ENCODE measurements at places on chromosomes 5 and 9.

DNA sequence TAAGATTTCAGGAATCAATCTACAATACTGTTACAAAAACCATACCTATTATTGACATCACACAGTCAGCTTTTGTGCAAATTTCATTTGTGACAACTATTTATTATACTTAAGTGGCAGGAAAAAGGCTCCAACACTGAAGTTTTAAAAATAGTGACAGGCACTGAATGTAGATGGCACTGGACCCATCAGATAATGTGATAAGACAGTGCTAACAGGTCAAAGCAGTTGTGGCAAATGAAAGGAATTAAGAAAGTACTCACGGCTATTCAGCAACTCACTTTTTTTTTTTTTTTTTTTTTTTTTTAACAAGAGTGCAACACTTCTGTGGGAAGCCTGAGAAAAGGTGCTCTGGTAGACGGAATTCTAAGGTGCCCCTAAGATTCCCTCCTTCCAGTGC is 115.0 kb upstream of the MEF2C start:
- no peak for DNase-seq

- no peak for DNase-seq
These were observed 61.6 kb upstream of the C9orf72 start for GRCh38 chr9:27634879-27635278.

DNA sequence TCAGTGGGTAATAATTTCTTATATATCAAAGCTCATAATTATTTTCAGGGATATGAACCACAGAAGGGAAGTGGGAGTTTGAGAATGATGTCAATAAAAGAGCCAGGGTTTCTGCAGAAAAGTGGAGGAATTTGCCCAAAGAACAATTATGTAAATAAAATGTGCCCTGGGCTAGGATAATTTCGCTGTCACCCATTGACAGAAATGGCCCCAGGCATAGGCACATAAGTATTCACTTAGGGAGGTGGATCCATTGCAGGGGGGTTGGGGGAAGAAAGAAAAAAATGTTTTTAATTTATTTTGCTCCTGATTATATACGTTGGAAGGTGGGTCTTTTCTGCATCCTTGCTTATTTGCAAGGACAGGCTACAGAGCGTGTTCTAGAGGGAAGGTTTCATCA is 135.1 kb upstream of the IRX2 start:
- no peak for DNase-seq

DNA sequence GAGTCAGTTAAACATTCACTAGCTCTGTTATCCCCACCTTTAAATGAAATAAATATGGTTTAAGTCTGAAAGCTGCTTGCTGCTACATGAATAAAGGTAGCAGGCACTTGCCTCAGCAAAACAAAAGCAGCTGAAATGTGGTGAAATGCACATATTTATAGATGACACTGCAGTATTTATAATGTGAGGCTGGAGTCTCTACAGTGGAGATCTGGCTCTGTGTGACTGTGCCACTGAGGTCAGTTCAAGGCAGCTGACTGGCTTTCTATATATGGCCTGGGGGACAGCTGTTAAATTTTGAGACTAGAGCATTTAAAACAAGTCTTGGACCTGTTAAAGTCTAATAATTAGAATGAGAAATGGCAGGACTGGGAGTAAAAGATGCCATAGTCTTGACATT is 859.6 kb upstream of the SEMA6A start:
- DNase-seq, result no peak

DNA sequence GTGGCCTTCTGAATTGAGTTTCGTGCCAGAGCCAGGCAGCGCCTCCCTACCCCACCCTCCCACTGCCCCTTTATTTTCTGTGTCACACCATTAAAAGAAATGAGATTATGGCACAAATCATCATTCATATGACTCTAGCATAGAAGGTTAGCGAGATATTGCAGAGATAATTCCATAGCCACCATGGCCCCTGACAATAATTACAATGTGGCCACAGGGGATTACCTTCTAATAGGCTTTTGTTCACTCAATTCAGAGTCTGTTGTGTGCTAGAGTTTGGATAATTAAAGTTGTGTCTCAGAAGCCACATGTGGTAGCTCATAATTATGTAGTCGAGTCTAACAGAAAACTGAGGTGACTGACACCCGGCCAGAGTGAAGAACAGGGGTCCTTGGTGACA is 428.1 kb downstream of the ARHGEF28 start:
- DNase-seq, result no peak

DNA sequence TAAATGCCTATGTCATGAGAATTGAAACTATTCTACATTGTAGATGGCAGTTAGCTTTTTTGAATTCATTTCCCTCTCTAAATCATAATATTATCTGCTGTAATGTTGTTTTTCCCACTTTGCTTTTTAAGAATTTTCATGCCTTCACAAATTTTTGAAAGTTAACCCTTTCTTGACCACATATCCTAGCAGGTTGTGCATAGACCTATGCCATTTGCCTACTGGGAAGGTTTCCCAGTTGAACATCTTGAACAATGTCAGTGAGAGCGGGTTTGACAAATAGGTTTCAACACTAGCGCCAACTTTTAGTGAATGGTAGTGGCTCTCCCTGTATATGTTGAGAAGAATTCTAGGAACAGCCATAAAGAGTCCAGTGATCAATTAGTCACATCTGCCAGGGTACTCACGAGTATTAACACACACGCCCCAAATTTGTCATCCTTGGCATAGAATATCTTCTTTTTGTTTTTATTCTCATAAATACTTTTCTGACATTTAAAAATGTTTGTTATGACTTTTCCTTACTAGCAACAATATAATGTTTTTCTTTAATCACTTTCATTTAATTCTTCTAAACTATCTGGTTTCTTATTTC is 307.6 kb downstream of the PJA2 start:
- no peak for DNase-seq

- no peak for DNase-seq
These were observed 28.3 kb upstream of the NIPAL4 start for GRCh38 chr5:157431544-157432200.

DNA sequence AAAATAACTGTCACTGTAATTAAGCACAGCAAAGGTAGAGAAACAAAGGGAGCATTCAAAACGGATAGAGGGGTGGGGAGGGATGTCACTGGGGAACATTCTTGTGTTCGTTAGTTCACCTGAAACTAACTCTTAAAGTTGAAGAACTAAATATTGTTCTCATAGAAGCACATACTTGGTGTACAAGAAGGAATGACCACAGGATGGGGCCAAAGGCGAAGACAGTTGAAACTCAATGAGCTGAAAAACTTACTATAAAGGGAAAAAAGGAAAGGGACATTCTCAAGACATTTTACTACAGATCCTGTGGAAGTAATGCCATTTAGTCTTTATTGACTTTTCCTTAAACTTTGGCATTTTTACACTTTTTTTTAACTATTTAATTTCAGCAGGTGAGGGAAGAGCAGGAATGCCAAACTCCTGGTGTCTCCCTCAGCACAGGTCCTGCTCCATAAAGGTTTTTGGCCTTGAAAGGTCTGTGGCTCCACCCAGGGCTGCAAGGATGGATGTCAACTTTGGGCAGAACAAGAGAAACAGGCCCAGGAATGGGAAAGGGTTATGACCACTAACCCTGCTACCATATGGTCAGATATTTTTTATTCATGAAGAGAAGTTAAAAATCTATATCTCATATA is 197.6 kb upstream of the RASA1 start:
- DNase-seq, result peak; percentile 55

GRCh38 chr9:111744363-111744762 is 50.4 kb downstream of the SHOC1 start:
- no peak for DNase-seq

DNA sequence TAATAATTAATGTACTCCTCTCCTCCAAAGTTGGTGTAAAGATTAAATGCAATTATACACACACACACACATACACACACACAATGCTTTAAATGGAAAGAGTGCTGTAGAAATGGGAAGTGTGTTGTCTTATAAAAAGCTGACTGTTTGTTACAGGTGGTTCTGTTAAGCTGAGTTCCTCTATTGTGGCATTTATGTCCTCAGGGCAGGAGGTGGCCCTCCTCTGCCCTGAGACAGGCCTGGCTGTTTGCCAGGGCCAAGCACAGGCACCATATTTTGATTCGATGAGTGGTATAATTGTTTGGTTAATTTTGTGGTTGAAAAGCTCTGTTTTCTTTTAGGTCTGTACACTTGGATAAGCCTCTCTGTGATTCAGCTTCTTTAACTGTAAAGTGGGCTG is 573.9 kb downstream of the KIF4B start:
- DNase-seq, result no peak

- DNase-seq, result peak; percentile 46
These were observed 53.5 kb upstream of the COL15A1 start for GRCh38 chr9:98890256-98890655.

GRCh38 chr9:88997646-88998045 is 6.4 kb downstream of the S1PR3 start:
- DNase-seq, result no peak

- DNase-seq, result no peak
These were observed 509.3 kb downstream of the KDM4C start for GRCh38 chr9:7266911-7267595.

GRCh38 chr5:5105531-5105930 is 34.6 kb upstream of the ADAMTS16 start:
- DNase-seq, result no peak

DNA sequence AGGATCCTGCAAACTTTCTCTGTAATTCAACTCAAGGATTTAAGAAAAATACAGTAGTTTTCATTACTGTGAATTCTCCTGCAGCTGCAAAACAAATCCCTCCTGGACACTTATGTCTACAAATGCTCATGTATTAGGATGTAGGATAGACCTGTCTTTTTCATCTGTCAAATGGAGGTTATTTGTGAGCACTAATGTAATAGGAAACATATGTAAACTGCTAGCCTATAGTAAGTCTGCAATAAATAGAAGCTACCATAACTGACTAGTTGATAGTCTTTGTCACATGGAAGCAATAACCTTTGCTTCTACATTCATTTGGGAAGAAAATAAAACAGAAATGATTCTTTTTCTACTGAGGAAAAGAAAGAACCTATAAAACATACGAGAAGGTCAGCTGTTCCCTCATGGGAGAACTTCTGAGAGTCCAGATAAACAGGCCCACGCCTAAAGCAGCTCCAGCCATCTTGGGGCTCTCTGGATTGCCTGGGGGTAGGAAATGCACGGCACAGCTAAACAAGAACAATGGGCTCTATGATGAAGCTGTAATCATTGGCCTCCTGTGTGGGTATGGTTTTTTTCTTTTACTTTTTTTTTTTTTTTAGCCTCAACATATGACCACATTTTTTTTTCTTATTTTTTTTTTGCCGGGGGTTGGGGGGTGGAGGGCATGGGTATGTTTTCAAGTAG is 6.2 kb downstream of the KCNV2 start:
- no peak for DNase-seq

Data from aorta (tissue), 5 donors.